Stimulated activated CD4-positive, alpha-beta T cell treated with anti-CD3 and anti-CD28 coated beads, Interleukin-1b, Interleukin-23, amount 100 ng/mL, for 1 hour (primary cell): ENCODE measurements at places on chromosomes 4 and X.

GRCh38 chrX:56033495-56034180 lies 198.5 kb upstream of the KLF8 start:
- no peak for DNase-seq

- no peak for DNase-seq
Measured at GRCh38 chrX:12890467-12890866, 16.0 kb upstream of the TLR8 start.

DNA sequence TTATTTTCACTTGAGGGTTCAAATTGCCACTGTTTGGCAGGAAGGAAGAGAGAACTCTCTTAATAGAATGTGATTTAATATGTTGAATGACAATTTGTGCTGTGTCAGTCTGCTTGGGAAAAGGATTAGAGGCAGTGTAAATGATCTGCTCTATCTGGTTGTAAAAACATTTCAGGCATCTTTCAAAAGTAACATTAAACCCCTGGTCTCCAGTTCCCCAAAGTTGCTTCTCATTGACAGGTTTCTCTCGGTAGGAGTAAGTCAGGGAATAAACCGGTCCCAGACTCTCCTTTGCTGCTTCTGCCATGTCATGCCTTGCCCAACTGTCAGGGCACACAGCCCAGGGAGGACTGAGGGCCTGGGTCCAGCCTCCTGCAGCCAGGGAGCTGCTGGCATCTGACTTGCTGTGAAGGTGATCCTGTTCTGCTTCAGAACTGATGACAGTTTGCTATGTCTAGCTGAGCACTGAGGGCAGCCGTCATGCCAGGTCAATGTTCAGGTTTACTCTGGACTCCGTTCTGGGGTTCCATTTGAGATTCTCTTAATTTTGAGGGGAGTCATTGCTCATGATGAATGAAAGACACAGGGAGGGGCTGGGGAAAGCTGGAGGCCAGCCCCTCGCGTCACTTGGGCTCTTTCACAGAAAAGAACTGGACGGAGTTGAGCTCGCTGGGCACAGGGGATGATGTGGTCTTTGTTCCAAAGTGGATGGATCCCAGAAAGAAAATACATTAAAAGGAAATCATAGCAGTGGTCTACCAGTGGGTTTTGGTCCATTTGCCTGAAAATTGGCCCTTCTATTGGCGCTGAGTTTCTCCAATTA lies 312.4 kb downstream of the ARHGAP10 start:
- DNase-seq = no peak

GRCh38 chr4:26931451-26931850 lies 70.8 kb downstream of the STIM2 start:
- no peak for DNase-seq

- no peak for DNase-seq
Measured at GRCh38 chrX:11893933-11894710, 136.1 kb downstream of the MSL3 start.

DNA sequence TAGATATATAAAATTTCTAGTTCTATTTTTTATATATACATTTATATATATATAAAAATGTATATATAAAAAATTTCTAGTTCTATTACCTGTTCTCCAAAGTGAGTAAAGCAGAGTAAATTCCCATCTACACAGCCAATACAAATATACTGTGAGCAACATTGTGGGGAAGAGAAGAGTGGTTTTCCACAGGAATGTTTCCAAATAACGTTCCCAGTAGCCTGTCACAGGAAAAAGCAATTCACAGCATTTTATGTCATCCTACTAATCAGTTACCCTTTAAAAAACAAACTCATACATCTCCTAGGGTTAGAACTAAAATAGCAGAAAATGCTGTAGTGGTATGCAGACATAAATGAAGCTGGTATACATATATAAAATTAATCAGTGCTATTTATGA lies 44.5 kb downstream of the AASDH start:
- no peak for DNase-seq

GRCh38 chr4:2183394-2183793 lies 58.5 kb downstream of the HAUS3 start:
- no peak for DNase-seq

DNA sequence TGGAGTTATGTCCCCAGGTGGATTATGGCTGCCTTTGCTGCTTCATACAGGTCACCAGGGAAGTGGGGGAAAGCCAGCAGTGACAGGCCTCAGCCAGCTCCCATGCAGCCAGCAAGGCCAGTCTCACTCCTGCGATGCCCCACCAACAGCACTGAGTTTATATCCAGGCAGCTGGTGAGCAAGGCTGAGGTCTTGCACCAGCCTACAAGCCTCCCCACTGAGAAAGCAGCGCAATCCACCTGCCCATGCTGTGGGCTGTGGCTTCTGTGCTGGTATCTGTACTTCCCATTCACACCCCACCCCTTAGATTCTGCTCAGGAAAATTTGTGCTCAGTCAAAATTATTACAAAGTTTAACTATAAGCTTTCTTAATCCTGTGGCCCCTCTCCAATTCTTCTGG lies 153.5 kb downstream of the HHIP start:
- no peak for DNase-seq

DNA sequence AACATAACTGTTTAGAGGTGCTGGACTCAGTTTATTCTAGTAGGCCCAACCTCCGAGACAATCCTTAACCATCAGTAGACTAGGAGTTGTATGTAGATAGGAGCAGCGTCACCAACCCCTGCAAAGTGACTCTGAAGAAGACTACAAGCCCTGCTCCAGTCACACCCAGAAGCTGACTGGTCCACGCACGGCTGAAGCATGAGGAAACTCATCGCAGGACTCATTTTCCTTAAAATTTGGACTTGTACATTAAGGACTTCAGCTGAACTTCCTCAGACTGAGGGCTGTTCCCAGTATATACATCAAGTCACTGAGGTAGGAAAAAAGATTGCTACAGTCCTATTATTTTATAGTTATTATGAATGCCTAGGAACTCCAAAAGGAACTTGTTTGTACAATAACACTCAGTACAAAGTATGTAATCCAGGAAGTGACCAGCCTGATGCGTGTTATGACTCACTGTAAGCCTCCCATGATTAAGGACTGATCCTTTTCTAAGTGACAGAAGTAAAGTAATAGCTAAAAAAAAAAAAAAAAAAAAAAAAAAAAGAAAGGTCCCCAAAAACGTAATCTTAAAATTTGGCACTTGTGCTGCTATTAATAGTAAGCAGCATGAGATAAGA lies 41.6 kb upstream of the UGT2B7 start:
- DNase-seq = no peak

DNA sequence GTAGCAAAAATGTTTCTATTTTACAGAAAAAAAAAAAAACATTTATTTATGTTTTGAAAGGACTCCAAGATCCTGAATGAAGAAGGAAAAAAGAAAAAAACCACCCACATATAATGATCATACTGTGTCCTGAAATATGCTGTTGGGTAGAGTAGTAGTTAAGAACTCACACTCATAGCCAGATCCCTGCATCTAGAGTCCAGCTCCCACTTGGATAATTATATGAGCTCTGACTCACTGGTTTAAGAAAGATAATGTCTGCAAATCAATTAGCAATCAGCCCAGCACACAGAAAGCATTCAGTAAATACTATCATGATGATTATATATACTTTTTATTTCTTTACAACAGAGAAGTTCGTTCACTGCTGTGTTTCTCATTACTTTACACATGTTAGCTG lies 46.7 kb upstream of the MXRA5 start:
- DNase-seq = no peak

DNA sequence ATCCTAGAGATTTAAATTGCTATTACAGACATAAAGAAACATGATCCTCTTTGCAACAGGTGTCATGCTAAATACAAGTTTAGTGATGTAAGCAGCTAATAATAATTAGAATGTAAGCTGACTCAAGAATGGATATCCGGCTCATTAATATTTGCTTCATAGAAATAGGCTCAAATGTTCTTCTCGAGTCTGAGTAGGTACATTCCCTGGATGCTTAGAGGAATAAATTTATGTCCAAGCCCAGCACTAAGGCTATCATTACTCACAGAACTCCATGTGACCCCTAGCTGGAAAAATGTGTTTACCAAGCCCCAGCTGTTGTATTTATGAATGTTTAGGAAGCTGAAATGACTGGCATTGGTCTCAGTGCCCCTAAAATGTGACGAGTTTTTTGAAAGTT lies 87.6 kb upstream of the TSPAN7 start:
- DNase-seq = no peak

- no peak for DNase-seq
Measured at GRCh38 chr4:41212616-41213203, 1.6 kb downstream of the APBB2 start.

DNA sequence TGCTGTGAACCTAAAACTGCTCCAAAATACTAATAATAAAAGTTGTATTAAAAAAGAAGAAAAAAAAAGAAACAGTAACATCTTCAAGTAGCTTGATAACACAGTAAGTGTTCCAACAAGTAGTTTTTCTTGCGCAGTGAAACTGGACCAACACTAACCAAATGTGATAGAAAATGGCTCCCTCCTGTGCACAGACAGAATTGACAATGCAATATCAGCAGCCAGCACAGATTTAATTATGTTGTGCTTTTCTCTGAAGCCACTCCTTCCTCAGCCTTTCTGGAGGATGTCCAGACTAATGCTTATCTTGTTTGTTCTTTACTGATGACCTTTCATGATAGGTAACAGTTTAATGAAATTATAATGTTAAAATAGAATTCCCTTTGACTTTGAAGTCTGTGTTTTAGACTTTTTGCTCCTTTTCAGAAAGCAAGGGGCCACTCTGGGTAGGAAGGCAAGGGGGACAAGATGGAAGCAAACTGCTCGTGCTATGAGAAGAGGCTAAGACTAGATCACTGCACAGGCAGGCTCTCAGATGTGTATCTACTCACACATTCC lies 147.1 kb upstream of the RPL34 start:
- no peak for DNase-seq

DNA sequence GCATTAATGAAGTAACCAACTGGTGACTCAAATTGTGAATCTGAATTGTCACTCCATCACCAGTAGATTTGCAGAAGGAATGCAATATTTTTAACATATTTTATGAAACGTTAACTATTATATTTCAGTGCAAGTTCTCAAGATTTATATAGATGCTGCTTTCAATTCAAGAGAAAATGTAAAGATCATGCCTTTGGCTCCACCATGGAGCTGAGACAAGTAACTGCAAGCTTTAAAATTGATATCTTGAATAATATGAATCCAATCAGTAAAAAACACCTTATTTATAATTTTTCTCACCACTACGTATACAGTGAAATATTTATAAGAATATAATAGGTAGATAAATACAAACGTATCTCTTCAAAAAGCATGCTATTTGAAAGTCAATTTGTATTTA lies 27.8 kb upstream of the GALNTL6 start:
- DNase-seq = no peak

DNA sequence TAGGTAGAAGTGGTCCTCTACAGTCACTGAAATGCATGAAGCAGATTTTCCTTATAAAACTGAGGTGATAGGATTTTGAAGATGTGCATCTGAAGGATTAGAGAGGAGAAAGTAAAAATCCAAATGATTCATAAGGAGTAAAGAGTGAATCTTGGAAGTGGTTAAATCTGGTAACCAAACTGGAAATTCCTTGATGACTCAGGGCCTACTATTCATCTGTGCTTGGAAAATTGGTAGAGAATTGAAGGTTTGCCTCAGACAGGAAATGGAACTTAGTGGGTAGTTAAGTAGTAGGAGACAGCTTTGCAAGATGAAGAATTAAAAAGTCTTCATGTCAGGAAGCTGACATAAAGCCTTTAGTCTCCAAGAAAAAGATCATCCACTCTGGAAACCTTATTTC lies 368.9 kb upstream of the CTSO start:
- DNase-seq = no peak

DNA sequence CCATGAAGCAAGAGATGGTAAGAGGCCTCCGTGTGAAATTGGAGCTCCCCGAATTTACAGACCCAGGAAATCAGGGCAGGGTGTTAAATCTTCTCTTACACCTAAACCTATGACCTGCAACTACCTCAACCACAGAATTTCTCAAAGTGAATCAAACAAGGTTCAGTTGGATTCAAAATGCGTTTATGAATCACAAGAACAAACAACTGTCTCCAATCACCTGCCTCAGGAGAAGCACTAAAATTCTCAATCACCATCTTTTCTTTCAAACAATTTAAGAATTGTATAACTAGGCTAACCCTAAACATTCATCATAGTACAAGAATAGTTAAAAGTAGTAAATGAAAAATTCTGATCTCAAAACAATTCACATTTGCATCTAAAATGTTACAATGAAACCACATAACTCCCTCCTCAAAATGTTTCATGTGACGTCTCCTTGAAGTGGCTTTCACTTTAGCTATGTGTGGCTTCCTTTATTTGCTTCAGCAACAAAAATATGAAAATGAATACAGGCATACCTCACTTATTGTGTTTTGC lies 19.2 kb downstream of the PPP3CA start:
- DNase-seq = no peak

- no peak for DNase-seq
Measured at GRCh38 chr4:87574996-87575395, 33.3 kb upstream of the DSPP start.

DNA sequence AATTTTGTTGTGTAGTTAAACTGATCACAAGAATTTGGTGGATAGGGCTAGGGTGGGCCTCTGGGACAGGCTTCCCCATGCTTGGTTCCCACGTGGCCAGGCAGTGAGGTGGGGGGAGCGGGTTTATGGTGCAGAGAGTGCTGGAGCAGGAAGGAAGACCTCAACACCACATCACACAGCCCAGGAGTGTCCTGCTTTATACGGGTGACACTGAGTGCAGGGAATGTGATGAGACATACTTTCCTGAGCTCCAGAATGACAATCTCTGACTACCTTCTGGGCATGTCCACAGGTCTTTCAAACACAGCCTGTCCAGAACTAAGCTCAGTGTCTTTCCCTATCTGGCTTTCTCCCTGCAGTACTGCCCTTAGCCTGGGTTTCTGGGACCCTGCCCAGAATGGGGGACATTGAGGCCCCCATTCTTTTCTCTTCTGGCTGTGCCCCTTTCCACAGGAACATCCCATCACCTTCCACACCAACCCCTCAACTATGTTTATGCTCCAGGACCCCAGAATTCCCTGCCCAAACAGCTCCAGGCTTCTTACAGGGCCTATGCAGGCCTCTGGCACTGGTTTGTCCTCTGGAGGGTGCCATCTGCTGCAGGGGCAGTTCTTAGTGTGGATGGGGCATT lies 36.5 kb upstream of the RASL11B start:
- DNase-seq = no peak

- DNase-seq = no peak
Measured at GRCh38 chrX:50154429-50154828, 46.4 kb downstream of the AKAP4 start.

DNA sequence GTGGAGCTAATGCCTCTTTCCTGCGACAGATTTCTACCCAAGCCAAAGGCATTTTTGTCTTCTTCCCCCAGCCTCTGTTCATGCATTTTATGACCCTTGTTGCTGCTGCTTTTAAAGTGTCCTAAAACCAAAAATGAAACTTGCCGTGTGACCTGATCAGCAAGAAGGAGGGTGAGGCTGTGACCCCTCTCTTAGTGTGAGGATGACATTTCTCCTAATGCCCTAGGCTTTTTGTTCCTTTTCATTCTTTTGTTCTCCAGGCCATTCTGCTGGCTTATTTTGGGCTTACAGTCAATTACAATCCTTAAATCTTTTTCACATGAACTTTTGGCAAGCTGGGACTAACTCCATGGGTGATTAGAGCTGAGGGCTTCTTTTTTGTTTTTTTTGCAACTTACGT lies 34.4 kb downstream of the PTTG2 start:
- DNase-seq = no peak

GRCh38 chrX:2934715-2935710 lies 5.9 kb upstream of the ARSD start:
- DNase-seq = no peak

- no peak for DNase-seq
Measured at GRCh38 chr4:52704133-52704532, 45.0 kb upstream of the USP46 start.

- DNase-seq = no peak
Measured at GRCh38 chr4:134024251-134024650, 177.3 kb downstream of the PABPC4L start.

- DNase-seq = no peak
Measured at GRCh38 chr4:179766938-179767337, 2324.7 kb upstream of the AGA start.
